ENCODE measurements at places on chromosomes 5 and 9.

GRCh38 chr5:95110118-95110517 is 174.8 kb downstream of the MCTP1 start:
- DNase-seq, result no peak

DNA sequence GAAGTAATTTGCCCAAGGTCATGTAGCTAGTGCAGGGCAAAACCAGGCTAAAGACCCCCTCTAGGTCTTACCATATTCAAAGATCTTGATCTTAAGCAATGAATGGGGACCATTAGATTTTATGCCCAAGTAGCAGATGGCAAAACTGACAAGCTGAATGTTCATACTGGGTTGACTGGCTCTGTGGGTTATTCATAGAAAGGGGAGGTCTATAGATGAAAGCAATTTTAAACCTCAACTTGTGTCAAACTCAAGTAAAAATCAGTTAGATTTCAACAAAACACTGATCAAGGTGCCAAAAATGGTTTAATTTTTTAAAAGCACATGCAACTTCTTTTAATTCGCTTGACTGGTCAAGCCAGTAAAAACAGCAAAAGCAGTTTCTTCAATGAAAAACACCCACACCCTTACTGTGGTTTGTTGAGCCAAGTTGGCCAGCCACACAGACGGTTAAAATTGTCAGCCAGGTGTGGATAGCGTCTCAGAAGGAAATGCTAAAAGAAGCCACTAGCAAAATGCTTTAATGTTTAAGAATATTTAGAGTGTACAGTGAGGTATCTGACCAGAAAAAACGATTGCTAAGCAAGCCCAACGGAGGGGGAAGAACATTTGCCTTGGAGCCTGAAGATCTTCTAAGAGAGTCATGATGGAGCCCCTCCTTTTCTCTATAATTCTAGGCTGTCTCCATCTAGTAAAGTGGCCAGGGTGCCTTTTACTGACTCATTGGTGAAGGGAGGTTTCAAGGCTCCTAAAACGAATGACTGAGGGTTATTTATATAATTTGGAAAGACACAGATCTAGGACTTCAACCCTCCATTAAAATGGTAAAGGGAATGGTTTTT is 539.6 kb upstream of the CLINT1 start:
- DNase-seq, result no peak

DNA sequence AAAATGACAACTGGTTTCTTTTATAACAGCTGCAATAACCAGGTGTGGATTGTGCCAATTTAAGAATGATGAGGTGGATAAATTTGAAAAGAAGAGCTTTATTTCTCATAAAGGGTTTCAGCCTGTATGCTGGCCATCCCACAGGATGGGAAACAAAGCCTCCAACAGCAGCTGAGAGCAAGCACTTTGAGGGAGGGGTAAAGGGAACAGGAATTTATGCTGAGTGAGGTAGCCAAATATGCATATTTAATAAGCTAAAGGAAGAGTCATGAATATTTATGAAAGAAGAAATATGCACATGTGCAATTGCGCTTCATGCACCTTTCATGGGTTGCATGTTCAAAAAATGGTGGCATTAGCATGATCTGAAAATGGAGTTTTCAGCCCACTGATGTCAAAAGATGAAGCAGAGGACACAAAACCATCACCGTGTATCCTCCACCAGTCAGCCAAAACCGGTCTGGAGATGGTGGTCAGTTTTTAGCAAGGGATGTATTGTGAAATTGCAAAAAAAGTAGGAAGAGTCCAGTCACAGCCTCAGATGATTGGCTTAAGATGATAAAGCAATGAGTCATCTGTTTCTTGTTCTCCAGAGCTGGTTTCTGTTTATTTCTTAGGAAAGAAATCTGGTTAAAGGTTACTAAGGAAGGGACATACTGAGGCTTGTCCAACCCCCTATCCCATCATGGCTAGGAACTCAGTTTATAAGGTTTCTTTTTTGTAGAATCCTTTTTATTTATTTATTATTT is 47.9 kb downstream of the DEPDC1B start:
- peak; percentile 75 for DNase-seq

DNA sequence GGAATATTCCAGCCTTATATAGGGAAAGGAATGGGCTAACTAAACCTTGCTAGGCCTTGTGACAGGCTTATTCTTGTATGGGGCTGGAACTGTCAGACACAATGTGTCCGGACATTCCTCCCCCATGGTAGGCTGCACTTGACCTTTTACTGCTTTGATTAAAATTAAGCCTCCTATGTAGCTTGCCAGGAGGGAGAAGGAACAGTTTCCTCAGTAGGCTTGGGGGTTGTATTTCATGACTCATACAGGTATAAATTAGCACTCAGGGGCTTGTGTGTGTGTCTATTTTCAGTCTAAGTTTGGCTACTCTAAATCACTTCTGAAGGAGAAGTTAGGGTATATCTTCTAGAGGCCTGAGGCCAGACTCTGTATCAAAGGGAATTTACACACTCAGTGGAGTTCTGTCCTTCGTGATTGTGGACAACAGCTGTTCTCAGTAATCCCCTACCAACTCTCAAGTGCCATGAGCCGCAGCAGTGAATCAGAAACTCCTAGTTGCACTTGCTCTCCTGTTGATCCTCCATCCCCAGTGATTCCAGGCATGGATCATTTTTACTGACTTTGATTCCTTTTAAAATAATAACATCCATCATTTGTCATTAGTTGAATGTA is 16.4 kb downstream of the ADAMTS16 start:
- DNase-seq, result no peak

DNA sequence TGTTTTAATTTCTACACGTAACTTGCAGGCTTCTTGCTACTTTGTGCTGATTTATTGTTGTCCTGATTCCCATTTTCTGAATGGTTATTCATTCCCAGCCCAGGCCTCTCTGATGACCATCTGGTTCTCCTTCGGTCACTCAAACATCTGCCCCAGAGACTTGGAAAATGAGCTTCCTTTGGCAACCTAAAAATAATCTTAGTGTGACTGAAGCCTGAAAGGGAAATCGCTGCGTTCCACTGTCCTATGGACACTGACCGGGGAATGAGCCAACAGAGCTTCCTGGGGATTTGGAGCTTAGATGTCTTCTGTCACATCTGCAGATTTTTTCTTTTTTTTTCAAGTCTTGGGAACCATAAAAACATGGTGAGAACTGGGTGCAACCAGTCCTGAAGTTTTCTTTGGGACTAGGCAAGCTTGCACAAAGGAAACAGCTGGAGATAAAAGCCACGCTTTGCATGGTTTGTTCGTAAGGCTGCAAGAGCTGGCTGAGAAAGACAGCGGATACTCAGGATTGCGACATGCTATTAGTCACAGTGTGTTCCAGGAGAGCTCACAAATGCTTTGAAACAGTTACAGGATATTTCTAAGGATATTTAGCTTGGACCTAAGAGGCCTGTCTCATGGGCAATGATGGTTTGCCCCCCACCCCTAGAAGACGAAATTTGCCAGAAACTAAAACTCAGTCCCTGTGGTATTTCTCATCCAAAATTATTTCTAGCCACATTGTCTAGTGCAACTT is 146.2 kb downstream of the GOLPH3 start:
- DNase-seq, result peak; percentile 89

DNA sequence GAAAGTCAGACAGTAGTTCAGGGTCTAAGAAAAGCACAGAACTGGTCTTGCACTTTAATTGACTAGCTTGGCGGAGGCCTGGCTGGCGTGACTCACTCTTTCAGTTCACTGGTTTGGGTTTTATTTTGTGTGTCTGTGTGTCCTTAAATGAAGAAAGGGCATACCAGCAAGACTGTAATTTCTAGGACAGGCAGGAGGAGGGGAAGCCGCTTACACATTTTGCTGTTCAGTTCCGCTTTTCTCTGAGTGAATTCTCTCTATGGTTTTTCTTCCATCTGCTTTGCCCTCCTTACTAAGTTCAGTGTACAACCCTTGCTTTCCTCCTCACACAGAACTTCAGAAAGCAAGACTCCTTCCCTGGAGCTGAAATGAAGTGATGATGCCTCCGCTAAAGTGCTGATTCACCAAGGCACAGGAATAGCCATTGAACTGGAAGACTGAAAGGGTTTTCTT is 150.8 kb downstream of the MEF2C start:
- DNase-seq, result no peak

DNA sequence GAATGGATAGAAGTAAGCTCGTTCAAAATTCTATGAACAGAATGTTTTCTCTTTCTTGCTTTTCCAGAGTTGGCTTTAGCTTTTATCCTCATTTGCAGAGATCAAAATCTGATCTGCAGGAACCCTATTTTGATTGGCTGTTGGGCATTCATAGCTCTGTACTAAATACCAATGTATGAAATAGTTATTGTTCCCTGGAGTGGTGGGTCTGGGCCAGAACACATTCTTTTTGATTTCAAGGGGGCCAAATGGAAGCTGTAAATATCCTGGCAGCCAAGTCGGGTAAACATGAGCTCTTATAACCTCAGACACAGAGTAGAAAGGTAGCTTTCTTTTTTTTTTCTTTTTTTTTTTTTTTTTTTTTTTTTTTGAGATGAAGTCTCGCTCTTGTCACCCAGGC is 241.5 kb downstream of the PDZD2 start:
- no peak for DNase-seq
